Heart right ventricle (tissue), 16 donors: ENCODE measurements at places on chromosomes 5 and 9. TPM values are rescaled to one million over a fixed set of nuclear protein-coding genes. Genes with fewer than 3 reads are reported as not detected.

DNA sequence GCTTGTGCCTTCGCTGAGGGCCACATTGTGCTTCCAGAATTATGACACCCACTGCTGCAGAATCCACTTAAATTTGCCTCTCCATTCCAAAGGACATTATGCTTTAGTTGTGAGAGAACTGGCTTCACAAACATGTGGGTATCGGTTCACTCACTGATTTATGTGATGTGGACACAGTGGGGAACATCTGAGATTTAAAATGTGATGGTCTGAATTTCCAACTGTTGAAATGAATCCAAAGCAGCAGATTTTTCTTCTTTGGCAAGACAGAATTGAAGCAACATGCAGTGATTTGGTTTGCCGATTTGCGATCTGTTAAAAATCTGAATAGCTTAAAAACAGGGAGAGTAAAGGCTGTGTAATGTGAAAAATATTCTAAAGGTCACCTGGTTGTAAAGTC, 20.3 kb downstream of the PCSK5 start:
- no peak for DNase-seq

DNA sequence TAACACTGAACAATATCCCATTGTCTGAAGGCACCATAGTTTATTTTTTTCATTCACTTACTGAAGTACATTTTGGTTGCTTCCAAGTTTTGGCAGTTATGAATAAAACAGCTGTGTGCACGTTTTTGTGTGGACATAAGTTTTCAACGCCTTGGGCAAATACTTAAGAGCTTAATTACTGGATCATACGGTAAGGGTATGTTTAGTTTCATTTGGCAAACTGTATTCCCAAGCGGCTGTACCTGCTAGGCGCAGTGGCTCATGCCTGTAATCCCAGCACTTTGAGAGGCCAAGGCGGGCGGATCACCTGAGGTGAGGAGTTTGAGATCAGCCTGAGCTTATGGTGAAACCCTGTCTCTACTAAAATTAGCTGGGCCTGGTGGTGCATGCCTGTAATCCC, 63.7 kb upstream of the FAM120A start:
- no peak for DNase-seq

Gene SMIM3
- total RNA-seq = 24.2 TPM

- DNase-seq = no peak
These were observed 505 bp downstream of the CREB3 start for GRCh38 chr9:35732800-35733541.

GRCh38 chr9:4563105-4563504, 72.8 kb downstream of the SLC1A1 start:
- no peak for DNase-seq

DNA sequence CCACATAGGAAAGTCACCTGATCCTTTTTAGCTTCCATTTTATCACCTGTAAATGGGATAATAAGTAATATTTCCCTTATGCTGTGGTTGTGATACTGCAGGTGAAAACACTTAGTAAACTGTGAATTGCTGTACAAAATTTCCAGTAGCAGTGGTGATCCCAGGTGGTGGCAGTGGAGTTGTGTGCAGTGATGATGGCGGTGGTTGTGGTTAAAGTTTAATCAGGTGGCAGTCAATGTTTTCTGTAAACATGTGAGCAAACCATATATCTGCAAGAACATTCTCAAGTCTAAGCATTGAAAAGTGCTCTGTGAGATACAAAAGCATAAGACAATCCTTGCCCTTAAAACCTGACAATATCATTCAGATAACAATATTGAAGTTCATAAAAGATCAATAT, 480.2 kb downstream of the RASEF start:
- DNase-seq = no peak

Gene KIF24
- 0.41 TPM for total RNA-seq

DNA sequence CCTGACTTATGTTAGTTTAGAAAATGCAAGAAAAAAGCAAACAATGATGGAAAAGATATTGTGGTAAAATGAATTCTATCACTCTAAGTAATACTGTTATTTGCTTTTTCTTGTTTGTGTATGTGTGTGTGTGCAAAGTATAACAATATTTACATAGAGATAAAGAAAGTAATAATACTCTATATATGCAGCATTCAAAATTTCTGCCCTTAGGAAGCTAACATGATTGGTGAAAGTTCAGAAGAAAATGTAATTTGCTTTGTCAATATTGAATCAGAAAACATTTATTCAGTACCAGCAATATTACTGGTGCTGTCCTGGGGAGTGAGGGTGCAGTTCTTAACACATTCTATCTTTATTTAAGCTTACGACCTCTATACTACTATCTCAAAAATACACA, 12.9 kb upstream of the PRDM9 start:
- DNase-seq = no peak

Gene IRX1
- total RNA-seq = 2.7 TPM

Gene NKD2
- 4.3 TPM for total RNA-seq

DNA sequence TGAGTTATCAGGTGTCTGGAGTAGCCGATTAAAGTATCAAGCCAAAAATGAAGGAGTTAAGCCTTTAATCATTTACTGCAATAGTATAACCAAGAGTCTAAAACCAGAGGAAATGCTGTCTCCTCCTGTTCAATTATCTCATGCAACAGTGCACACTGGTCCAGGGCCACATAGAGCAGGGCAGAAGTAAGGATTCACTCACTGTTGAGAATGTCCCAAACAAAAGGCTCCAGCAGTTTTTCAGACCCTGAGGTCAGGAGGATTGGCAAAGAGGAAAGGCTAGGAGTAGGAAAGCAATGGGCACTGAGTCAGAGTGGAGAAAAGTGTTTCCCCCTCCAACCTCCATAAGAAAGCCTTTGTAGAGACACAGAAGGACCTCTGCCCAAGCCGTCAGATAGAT, 168.2 kb downstream of the RNF180 start:
- no peak for DNase-seq

DNA sequence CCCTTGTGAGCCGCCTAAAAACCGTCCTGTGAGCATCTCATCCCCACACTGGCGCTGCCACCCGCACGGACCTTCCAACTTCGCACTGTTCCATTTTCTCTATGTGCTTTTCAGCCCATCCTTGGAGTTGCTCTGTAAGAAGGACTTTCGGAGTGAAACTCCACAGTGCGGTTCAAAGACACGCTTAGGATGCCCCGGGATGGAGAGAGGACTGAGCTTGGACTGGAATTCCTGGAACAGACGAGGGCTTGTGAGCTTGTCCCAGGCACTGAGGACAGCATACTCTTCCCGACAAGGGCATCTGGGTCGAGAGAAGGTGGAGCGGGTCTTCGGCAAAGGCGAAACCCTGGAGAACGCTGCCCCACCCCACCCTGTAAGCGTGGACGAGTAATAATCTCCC, 187.8 kb downstream of the MEF2C start:
- DNase-seq = no peak

GRCh38 chr5:138528744-138529469, 14.1 kb downstream of the ETF1 start:
- DNase-seq = no peak

- no peak for DNase-seq
These were observed 303.6 kb downstream of the PIK3R1 start for GRCh38 chr5:68519143-68519542.

- DNase-seq = peak; percentile 54
These were observed 131.8 kb downstream of the ADAMTSL1 start for GRCh38 chr9:18605766-18606180.

- peak; percentile 95 for DNase-seq
These were observed at the start of gene CDKN2B for GRCh38 chr9:22008717-22009505. Gene CDKN2B (minus strand): TSS chr9:22009305. CDS start chr9:22008953, 352 bp downstream.

DNA sequence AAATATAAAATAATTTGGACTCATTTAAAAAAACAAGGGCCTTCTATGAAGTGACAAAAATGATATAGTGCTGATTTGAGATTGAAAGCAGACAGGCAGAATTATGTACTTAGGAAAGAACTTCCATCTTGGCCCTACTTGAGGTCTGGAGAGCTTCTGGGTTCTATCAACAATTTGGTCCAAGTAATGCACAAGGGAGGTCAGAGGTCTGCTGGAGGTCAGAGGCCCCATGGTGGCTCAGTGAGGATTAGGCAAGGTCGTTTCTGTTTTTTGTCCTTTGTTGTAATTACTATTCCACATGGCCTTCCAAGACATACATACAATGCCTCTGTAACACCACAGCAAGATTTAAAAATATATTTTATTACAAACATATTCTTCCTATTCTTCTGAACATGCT, 37.2 kb downstream of the NUDT12 start:
- no peak for DNase-seq

DNA sequence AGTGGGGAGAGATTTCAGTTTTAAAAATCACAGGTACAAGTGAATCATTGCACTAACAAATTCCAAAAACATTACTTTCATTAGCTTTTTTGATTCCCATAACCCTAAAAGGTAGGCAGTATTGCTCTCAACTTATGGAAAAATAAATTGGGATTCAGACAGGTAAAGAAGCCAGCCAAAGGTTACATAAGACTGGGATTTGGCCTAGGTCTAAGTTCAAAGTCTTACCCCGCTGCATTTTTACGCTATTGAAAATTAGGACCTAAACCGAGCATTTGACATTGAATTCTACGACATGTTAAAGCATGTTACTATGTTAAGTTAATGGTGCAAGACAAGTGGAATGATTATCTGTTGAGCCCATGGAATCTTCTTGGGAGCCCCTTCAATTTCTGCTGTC, 89.6 kb downstream of the ENC1 start:
- no peak for DNase-seq

- no peak for DNase-seq
These were observed 17.2 kb downstream of the OR2S2 start for GRCh38 chr9:35940458-35941407.

- no peak for DNase-seq
These were observed 91.1 kb downstream of the BRINP1 start for GRCh38 chr9:119278171-119278570.

Gene IL33
- 13.2 TPM for total RNA-seq

DNA sequence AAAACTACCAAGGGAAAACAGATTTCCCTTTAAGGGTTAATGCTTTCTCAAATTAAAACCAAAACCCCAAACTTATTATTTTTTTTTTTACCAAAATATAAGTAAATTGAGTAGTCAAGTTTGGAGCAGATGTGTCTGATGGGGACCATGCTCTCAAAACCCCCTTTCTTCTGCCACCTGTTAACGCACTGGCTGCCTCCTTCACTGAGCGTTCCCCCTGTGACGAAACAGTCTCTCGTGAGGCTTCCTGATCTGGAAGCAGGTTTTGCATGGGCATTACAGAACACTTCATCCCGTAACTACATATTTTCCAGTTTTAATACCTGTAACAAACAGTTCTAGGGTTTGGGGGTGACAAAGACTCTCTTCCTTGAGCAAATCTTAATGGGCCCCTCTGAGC, 59.4 kb downstream of the ANKH start:
- DNase-seq = no peak

Gene SV2C
- total RNA-seq = 0.09 TPM

Gene ABCA2
- total RNA-seq = 34.3 TPM

- no peak for DNase-seq
These were observed 7.8 kb upstream of the GPX8 start for GRCh38 chr5:55151923-55152842.

DNA sequence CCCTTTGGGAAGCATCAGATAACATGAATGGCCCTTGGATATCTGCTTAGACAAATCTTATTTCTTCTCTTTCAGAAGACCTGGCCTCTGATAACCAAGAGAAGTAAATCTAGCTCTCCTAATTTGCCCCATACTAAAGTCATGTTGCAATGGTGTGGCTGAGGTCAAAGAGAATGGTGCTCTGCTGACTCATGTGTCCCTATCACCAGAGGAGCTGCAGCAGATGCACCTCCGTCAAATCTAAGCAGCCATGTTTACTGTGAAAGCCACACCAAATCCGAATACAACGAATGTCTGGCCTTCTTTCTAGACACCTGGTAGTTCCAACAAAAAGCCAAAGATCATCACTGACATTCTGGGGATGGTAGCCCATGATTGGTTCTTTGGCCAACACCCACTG, 23.2 kb downstream of the RETREG1 start:
- no peak for DNase-seq

- DNase-seq = no peak
These were observed 899 bp upstream of the SHC3 start for GRCh38 chr9:89179540-89179894.

- no peak for DNase-seq
These were observed 493 bp downstream of the P4HA2 start for GRCh38 chr5:132227235-132227484.

GRCh38 chr9:137021979-137022661, 5.9 kb downstream of the ABCA2 start:
- peak; percentile 39 for DNase-seq

DNA sequence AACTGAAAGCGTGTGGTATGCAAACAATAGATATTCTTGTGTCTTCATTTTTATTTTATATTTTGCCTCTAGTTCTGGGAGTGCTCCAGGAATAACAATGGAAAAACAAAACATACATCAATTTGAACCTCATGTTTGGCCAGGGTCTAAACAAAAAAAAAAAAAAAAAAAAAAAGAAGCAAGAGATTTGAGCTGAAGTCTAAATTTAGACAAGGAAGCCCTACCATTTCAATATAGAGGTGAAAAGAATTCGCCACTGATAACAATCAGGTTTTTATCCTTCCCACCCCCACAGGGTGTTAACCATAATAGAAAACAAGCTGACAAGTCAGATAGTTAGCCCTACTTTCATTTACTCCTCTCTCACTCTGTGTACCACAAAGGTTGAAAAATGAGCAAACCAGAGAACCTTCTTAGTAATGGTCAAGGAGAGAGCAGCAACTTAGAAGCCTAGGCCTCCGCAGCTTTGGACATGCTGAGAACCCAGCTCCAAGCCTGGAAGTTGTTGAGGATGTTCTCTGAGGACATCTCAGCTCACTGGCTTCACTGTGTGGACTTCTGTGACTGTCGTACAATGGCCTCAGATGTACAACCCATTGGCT, 118.2 kb upstream of the HMHB1 start:
- no peak for DNase-seq

DNA sequence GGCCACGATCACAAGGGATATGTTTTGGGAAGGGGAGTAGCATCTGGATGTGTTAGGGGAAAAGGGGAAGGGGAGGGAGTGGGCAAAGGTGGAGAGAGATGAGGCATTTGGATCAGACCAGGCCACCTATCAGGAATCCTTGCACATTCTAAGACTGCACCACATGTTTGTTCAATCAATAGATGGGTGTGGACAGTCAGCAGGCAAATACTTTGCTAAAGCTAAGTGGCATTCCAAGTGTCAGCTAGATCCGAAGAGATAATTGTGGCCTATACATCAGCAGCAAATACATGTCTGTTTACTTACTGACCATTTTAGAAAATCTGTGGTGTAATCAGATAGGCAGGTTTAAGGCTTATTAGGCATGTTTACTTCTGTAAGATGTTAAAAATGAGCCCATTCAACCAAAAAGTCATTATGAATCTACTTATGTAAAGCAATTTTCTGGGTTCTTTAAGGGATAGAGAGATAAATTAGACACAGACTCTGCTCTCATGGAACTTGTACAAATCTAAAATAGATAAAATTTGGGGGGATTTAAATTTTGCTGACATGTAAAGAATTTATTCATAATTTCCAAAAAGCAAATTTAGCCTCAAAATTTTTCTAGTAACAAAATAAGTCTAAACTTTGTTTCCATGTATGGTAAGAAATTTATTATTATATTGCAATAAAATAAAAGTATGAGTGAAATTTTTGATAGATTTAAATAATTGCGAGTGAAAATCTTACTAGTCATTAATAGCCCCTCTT, 107.3 kb downstream of the SNCAIP start:
- no peak for DNase-seq
